ENCODE measurements at places on chromosomes 6 and 20. TPM values are rescaled to one million over a fixed set of nuclear protein-coding genes. Genes with fewer than 3 reads are reported as not detected.

The SLC2A10 gene
- total RNA-seq, result 43.6 TPM

The BNIP5 gene
- total RNA-seq, result 4.7 TPM

The AURKA gene
- total RNA-seq, result 25.6 TPM

The GTF3C6 gene
- 75.6 TPM for total RNA-seq

The HTR1B gene
- total RNA-seq, result 0.32 TPM

The ASIP gene
- not detected for total RNA-seq

The LRRN4 gene
- total RNA-seq, result not detected

The CYB5R4 gene
- total RNA-seq, result 35.4 TPM

The RAB44 gene
- total RNA-seq, result 0.08 TPM

- no peak for DNase-seq
Measured at GRCh38 chr6:24415753-24416152, 13.0 kb downstream of the MRS2 start.

DNA sequence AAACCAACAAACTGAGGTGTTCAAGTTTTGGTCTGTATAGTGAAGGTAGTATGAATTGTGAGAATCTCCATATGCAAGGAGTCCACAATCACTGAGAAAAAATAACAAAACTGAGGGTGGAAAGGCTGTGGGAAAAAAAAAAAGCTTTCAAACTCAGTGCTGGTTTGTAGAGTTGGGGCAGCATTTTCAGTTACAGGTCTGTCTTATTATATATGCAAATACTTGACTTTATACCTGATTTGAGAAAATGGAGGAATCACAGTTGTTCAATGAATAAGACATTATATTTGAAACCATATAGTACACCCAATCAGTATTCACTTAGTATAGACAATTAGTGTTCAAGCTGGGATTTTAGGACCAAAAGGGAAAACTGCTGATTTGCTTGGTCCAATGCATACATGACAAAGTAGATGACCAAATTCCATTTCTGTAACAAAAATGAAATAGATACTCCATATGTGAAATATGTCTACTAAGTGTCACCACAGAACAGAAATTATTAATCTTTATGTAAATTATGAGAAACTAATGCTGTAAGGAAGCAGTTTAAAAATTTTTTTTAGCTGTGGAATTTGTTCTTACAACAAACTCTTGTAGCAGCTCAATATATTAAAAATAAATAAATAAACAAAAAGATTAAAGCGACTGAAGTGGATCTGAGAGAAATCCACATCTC is 187.7 kb downstream of the ASCC3 start:
- DNase-seq, result no peak

- DNase-seq, result no peak
Measured at GRCh38 chr6:113466526-113466925, 390.6 kb upstream of the MARCKS start.

GRCh38 chr20:15060265-15061060 is 723.1 kb upstream of the FLRT3 start:
- no peak for DNase-seq

DNA sequence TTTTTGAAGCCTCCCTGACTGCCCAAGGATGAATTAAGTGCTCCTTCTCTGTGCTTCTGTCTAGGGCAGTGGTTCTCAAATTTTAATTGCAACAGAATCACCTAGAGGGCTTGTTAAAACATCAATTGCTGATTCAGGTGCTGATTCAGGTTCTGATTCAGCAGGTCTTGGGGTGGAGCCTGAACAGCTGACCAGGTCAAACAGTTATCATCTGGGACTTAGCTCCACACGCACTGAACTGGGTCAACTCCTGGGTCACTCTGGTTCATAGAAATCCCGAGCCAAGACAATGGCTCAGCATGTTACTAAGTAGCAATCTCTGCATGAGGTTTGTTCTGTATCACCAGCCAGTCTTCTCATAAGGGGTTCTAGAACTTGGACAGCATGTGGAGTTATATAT is 192.3 kb downstream of the GJA1 start:
- no peak for DNase-seq

DNA sequence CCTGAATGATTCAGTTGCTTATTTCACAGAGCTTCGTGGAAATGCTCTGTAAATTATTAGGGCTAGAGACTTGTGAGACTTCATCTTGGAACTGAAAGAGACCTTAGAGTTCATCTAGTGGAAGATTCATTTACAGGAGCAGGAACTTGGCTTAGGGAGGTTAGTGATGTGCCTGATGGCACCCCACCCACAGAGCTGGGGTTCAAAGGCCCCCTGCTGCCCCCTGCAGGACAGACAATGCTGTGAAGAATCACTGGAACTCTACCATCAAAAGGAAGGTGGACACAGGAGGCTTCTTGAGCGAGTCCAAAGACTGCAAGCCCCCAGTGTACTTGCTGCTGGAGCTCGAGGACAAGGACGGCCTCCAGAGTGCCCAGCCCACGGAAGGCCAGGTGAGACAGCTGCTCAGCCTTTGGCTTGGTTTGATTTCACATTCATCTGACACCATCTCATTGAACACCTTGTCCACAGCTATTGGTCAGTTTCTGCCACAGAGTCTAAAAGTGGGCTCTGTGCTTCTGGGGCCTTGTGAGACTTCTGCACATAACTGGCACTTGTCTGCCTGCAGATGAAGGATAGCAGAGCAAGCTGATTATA is 25.1 kb downstream of the MYBL2 start:
- DNase-seq, result peak; percentile 75

- no peak for DNase-seq
Measured at GRCh38 chr20:53001498-53002301, 29.5 kb downstream of the TSHZ2 start.

DNA sequence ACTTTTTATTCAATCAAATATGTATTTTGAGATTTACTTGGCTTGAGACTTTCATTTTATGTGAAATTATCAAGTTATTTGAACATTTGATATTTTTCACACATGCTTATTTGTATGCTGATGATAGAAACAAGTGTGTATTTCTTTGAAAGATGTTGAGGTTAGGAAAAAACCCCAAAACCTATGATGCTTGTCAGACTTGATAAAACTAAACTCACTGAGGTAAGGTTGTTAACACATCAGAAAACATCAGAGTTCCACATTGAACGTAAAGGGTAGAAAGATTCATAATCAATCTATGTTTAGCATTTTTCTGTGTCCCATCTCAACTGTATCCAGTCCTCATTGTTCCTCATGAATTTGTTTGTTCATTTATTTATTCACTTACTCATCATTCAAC is 12.2 kb downstream of the SF3B5 start:
- no peak for DNase-seq

DNA sequence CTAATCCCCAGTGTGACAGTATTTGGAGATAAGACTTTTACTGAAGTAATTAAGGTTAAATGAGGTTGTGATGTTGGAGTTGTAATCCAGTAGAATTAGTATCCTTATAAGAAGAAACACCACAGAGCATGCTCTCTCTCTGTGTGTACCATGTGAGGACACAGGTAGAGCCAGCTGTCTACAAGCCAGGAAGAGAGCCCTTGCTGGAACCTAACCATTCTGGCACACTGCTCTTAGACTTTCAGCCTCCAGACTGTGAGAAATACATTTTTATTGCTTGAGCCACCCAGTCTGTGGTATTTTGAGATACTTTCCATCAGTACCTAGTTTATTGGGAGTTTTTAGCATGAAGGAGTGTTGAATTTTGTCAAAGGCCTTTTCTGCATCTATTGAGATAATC is 110.2 kb downstream of the PHF3 start:
- DNase-seq, result no peak

DNA sequence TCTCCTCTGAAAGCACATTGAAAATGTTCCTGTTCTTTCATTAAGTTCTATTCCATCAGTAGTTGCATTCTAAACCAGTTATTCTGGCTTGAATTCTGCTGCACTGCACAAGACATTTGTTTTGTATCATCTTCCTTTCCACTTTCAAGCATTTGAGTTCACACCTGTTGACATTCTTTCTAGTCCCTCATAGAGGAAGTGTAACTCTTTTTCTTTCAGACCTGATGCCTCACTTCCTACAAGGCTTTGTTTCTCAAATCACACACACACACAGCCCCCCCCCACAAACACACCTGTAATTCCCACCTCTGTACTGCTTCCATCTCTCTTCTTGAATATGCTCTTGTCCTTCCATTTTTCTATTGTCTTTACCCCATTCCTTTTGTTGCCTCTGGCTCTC is 50.9 kb downstream of the CCN2 start:
- DNase-seq, result no peak

- DNase-seq, result peak; percentile 32
Measured at GRCh38 chr6:83867527-83868161, 8.2 kb downstream of the CYB5R4 start.

GRCh38 chr6:42555477-42556457 is 8.1 kb upstream of the UBR2 start:
- peak; percentile 88 for DNase-seq

- no peak for DNase-seq
Measured at GRCh38 chr6:166725571-166725970, 98.5 kb upstream of the RPS6KA2 start.

DNA sequence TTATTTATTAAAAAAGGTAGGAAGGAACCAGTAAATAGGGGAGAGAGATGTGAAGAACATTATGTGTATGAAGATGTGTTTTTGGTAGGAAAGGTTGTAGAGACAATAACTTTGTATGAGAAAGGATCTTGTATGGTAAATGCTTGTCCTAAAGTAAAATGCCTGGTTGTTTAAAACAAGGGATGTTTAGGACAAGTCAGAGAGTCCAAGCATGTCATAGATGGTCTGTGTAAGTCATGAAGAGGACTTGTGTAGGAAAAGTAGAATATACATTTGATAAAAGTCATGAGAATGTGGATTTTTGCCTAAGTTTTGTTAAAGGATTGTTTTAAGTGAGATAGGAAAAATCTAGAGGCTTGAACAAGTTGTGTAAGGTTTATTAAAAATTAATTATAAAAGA is 325.1 kb downstream of the CDH26 start:
- no peak for DNase-seq

- peak; percentile 64 for DNase-seq
Measured at GRCh38 chr6:167711768-167712730, 114.7 kb upstream of the AFDN start.

GRCh38 chr6:42502127-42502526 is 50.4 kb upstream of the TRERF1 start:
- DNase-seq, result no peak

- no peak for DNase-seq
Measured at GRCh38 chr6:87661016-87661415, 41.0 kb downstream of the AKIRIN2 start.

GRCh38 chr6:38281126-38281525 is 358.6 kb downstream of the BTBD9 start:
- DNase-seq, result no peak

- no peak for DNase-seq
Measured at GRCh38 chr20:24951536-24952083, 2.5 kb downstream of the CST7 start.

- DNase-seq, result no peak
Measured at GRCh38 chr6:113049190-113049589, 702.1 kb downstream of the RFPL4B start.

DNA sequence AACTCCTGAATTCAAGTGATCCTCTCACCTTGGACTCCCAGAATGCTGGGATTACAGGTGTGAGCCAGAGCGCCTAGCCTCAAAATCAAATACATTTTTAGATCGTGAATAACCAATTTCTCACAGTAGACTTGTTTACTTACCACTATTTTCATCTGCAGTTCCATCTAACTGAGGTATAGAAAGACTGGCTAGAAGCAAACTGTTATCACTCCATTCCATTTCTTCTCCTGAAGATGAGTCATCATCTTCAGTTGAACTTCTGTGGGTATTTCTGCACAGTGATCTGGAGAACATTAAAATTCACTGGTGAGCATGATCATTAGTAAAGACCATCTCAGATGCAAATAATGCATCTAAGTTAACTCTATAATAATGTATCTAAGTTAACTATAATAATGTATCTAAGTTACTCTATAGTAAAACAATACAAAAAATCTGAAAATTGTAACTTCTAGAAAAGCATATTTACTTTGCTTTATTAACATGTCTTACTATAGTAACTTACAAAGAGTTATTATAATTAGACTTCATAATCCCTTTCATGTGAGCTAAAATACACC is 105.4 kb downstream of the REV3L start:
- no peak for DNase-seq

DNA sequence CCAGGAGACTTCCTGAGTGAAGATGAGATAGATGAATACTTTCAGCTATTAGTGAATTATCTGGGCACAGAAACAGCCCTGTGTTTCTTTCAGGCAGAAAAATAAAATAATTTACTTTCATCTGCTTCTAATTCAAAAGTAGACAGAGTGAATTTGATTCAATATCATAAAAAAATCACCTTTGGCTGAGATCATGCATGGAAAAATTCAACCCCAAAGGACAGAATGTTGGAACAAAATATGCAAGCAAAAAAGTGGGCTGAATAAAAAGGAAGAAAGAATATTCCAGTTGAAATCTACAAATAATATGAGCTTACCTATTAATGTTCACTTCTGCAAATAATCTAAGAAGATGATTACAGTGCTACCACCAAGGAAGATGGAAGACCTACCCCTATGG is 546.9 kb downstream of the TFAP2B start:
- no peak for DNase-seq

DNA sequence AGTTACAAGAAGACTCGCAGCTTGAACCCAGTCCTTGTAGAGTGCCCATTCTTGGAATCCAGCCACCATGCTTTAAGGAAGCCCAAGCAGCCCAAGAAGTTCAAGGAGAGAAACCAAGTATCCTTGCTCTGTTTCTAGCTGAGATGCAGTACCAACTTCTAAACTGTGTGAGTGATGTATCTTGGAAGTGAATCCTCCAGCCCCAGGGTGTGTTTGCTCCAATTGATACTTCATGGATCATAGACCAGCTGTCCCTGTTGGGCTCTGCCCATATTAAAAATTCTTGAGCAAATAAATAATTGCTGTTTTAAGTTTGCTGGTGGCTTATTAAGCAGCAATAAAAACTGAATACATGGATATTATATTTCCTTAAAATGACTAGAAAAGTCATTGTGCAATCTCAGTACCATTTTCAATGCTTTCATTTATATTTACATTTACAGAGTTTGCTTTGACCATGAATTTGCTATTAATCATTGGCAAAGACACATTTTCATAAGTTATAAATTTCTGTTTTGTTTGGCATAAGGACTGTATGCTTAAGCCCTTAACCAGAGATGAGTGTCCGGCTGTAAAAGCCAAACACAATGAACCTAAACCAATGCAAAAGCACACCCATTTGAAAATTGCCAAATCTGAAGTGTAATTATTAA is 9.2 kb downstream of the SPTLC3 start:
- DNase-seq, result no peak

DNA sequence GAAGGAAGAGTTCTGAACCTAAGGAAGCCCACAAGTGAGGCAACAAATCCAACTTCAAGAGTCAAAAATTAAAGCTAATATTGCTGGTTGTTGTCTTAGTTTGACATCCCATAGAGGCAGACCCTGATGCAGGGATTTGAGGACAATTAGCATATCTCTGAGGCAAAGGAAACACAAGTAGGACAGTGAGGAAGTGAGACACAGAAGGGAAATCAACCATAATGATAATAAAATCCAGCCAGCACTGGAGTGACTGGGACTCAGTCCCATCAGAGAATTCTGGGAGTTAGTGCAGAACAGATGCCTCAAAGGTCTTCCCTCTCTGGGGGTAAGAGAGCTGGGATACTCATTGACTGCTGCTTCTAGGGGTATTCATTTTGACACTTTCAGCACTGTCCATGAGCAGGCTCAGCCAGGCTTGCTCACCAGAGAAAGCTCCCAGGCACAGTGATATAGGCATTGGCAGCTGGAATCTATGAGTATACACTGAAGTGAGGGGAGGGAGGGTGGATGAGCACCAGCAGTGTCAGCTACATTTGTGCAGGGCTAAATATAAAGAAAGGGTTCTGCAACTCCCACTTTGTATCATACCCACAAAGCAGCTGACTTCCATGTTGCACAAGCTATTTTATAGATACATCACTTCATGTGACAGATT is 43.4 kb upstream of the SPTLC3 start:
- DNase-seq, result no peak
